ENCODE measurements at places on chromosomes 2 and 18. TPM values are rescaled to one million over a fixed set of nuclear protein-coding genes. Genes with fewer than 3 reads are reported as not detected.

The SLC4A5 gene
- total RNA-seq: 0.04 TPM

The SCYGR4 gene
- not detected for total RNA-seq

The RBFA gene
- total RNA-seq: 48.2 TPM

The RUFY4 gene
- total RNA-seq: not detected

The SGPP2 gene
- not detected for total RNA-seq

The CTAGE1 gene
- not detected for total RNA-seq

The MITD1 gene
- 26.5 TPM for total RNA-seq

The RAB31 gene
- 30.8 TPM for total RNA-seq

The ACVR1C gene
- total RNA-seq: 0.07 TPM

The XDH gene
- not detected for total RNA-seq

DNA sequence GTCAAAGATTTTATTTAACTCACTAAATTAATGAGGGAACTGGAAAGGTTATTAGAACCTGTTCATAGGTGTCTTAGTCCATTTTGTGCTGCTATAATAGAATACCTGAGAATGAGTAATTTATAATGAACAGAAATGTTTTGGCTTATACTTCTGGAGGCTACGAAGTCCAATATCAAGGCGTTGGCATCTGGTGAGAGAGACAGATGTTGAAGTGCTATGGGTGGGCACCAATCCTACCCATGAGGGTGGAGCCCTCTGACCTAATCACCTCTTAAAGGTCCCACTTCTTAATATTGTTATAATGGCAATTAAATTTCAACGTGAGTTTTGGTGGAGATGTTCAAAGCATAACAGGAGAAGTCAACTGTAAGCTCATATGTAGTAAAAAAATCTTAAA lies 5.1 kb downstream of the RPIA start:
- no peak for DNase-seq

DNA sequence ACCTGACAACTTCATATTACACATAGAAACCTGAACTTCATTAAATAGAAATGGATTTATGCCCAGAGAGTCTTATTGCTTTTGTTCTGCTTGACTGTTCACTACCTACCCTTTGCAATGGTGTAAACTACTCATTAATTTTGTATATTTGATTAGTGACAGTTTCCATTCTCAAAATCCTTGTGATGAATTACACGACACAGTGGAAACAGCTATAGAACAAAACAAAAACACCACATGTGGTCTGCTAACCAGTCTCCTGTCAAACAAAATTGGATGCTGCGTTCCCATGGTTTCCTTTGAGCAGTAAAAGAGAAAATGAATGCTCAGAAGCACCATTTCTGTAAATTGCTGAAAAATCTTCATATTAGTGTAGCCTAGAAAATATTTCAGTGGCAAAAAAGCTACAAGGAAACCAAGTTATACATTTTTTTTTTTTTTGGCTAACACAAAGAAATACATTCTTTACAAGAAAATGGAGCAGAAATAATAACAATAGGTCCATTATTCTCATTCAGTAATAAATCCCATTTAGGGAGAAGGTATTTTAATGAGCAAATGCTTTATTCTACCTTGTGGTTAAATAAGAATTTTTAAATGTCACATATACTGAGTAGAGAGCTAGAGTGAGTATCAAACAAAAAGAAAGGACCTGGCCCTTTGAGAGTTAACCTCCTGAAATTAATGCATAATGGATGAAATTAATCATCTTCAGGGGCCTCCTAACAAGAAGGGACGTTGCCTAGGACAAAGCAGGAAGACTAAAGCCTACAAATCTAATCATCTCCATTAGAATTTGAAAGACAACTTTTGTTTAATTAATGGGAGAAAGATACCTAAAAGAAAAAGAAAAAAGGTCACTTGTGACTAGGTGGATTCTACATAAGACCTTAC lies 355.1 kb upstream of the ZC3H15 start:
- no peak for DNase-seq

GRCh38 chr18:12531749-12532148 lies 124.0 kb downstream of the PRELID3A start:
- no peak for DNase-seq

DNA sequence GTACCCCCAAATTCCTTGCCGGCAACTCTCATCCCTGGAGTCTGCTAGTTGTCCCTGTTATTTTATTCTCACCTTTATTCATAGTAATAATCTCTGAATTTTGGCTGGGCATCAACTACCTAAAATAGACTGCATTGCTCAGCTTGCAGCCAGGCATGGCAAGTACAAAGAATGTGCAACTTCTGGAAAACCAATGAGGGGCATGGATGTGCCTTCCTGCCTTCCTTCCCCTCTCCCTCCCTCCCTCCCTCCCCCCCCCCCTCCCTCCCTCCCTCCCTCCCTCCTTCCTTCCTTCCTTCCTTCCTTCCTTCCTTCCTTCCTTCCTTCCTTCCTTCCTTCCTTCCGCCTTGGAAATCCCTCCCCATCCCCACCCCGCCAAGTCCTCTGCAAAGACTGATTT lies 162.8 kb downstream of the CCDC148 start:
- no peak for DNase-seq

DNA sequence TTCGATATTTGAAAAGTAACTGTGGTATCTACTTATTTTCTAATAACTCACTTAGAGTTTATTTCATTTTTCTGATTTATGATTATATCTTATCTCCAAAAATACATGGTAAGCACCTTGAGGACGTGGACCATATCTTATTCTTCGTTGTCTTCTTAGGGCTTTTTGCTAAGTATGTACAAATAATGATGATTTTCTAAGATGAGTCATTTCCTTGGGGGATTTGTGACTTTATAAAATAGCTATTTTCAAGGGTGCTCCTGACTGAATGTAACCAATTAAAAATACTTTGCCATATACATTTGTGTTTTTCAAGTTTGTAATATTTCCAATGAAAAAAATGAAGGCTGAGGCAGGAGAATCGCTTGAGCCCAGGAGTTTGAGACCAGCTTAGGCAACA lies 56.3 kb downstream of the GREB1L start:
- no peak for DNase-seq

- peak; percentile 27 for DNase-seq
These were observed 239.7 kb upstream of the RASGRP3 start for GRCh38 chr2:33236482-33237385.

DNA sequence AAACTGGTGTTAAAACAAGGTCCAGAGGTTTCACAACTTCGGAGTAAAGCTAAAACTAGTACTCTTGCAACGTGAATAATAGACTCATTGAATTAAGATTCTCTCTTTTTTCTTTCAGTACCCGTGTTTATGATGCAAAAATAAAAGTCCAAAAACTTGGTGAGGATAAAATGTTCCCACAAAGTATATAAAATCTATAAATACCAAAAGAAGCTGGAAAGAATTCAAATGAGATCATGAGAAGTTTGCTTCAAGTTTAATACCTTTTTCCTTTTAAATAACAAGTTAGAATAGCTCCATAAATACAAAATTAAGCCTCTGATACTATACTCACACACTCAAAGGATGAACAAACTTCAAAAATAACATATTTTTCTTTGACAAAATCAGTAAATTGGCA lies 34.0 kb downstream of the METTL4 start:
- DNase-seq: no peak

- no peak for DNase-seq
These were observed 224.8 kb upstream of the ID2 start for GRCh38 chr2:8457092-8457481.

DNA sequence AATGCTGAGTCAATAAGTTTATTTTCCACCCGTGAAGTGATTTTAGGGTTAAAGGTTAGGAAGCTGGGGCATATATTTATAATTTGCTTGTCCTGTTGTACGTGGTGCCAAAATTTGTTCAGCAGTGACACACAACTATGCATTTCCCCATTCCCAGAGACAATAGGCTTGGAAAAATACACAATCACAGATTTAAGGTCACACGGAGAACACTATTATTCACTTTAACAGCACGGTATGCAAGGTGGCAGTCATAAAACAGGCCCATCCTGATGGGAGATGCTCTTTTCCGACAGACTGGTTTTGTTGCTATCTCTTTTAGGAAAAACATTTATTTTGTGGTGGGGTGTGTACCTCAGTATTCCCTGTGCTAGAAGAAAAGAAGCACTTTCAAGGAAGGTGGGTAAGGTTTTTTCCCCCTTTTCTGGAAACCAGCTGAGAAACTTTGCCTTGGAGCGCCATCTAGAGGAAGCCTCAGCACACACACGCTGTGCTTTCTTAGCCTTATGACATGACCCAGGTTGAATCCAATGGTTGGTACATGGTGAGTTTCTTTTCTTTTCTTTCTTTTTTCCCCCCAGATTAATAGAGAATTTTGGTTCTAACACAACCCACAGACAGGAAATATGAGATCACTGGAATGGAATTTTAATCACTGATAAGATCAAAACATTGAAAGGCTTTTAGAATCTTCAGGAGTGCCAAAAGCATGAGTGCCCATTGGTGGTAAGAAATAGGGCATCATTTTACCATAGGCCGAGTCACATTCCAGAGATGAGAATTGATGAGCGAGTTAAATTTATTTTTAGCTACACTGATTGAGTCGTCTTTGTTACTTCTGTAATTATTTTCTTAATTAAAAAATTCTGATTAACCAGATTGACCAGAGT lies 332.1 kb downstream of the AGPS start:
- DNase-seq: peak; percentile 19

DNA sequence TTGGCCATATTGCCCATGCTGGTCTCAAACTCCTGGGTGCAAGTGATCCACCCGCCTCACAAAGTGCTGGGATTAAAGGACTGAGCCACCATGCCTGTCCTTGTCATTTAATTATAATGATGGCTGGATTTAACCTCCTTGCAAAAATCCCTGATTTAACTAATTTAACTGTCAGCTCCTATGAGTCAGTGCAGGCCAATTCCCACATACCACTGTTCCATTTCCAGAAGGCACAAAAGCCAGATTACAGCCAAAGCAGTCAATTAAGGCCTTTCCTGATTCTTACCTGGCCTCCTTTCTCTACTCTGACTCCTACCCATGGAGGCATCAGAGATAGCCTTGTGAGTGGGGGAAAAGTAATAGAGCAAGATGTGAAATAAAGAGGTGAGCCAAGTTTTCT lies 12.3 kb upstream of the SLC35F5 start:
- no peak for DNase-seq

DNA sequence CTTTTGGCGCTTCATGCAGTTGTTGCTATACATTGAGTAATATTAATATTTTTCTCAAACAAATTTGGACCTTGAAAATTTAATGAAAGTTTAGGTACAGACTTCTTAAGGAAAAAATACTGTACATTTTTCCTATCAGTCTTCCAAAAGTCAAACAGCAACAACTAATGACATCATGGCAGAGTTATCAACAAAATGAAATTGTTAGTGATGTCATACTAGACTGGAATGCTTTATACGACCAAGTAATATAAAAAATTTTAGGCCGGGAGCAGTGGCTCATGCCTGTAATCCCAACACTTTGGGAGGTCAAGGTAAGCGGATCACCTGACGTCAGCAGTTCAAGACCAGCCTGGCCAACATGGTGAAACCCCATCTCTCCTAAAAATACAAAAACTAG lies 12.0 kb upstream of the STPG4 start:
- no peak for DNase-seq

- DNase-seq: no peak
These were observed 80.0 kb downstream of the SH3BP4 start for GRCh38 chr2:235031686-235032373.

DNA sequence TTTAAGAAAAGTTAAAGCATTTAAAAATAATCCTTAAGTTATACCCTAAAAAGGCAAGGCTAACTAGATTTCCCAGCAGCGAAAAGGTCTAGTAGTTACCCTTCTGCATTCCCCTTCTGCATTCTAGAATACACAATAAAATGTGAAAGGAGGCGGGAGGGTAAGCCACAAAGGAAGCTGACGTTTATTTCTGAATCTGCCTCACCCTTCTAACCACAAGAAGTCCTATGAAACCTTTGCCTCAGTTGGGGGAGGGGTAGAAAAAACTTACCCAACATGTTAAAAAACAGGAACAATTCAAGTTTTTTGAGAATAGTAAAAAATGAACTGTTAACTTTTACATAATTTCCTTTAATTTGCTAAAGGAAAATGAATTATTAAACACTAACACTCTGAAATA lies 11.3 kb downstream of the STK17B start:
- DNase-seq: no peak

DNA sequence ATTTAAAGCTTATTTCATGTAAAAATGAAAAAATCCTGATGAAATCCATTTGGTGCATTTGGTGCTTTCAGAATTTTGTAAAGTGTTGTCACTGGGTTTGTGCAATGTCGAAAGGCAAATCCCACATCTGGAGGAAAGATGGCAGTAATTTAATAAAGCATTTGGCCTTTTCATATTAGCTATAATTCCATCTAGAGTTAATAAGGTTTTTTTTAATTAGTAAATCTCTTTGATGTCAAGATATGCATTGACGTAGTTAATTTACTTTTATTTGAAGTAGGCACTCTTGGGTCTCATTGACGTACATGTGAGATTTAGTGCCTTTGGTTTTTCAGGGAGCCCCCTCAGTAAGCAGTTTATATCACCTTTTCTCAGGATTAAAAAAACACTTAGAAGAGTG lies 12.3 kb upstream of the GAREM1 start:
- no peak for DNase-seq

DNA sequence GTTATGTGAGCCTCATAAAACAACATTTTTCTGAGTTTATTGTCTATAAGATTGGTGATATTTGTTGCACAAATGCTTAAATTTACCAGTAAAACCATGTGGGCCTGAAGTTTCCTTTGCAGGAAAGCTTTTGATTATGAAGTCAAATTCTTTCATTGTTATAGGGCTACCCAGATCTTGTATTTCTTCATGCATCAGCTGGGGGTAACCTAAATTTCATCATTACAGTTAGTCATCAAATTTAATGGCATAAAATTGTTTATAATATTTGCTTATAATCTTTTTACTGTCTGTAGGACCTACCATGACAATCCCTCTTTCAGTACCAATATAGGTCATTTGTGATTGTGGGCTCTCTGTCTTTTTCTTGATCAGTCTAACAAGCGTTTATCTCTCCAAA lies 47.8 kb downstream of the SMAD2 start:
- DNase-seq: no peak

GRCh38 chr2:229130522-229130921 lies 140.6 kb downstream of the PID1 start:
- DNase-seq: no peak

DNA sequence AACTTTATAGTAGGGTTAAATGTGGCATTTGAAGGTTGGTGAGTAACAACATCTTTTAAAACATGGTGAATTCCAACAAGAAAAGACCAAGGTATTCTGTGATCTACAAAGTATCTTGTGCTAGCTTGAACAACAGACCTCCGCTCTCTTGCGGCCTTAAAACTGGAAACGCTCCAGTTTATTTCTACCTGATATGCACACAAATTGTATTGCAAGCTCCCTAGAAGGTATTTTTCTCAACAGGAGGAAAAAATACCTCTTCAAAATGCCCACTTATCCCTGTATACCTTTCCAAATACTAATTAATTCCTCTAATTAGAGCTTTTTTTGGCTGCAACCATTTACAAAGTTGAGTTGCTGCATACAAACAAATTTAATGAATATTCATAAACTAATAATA lies 69.5 kb downstream of the KCNH7 start:
- DNase-seq: no peak

GRCh38 chr2:111100765-111101162 lies 19.9 kb upstream of the BCL2L11 start:
- DNase-seq: no peak
